Activated naive CD4-positive, alpha-beta T cell (primary cell): ENCODE measurements at places on chromosomes 6 and 20.
A peak's percentile ranks its signal among the peaks of the same experiment; 100 is the strongest.

DNA sequence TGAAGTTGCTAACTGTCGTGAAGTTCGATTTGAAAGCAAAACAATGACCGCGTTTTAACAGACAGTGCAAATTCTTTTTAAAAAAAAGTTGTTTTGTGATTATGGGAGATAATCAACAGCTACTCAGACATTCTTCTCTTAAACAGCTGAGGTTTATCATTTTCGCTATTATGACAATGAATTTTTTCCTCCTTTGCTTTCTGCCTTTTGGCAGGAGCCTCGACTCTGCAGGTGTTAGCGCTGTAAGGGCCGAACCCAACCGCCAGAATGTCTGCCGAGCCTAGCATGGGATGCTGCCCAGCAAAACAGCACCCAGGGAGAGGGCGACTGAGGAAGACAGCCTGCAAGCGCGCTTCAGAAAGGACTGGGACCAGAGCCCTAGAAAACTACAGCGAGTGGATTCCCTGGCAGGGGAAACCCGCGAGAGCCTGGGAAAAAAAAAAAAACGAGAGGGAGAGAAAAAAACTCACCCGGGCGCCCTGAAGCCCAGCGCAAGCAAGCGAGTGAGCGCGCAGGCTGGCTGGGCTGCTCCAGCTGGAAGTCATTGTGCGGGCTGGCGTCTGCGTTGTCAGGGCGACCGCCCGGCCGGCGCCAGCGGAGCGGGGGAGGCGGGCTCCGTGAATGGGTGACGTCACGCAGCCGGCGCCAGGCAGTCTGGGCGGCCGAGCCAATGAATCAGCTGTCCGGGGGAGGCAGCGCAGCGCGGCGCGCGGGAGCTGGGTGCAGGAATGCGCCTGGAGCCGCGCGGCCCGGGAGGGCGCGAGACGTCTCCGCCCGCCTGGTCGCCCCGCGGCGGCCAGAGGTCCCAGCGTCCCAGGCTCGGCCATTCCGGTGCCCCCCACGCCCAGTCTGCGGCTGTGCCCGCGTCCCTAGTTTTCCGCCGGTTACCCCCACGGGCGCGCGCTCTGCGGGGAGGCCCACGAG, 32.7 kb upstream of the ID4 start:
- DNase-seq, result no peak

DNA sequence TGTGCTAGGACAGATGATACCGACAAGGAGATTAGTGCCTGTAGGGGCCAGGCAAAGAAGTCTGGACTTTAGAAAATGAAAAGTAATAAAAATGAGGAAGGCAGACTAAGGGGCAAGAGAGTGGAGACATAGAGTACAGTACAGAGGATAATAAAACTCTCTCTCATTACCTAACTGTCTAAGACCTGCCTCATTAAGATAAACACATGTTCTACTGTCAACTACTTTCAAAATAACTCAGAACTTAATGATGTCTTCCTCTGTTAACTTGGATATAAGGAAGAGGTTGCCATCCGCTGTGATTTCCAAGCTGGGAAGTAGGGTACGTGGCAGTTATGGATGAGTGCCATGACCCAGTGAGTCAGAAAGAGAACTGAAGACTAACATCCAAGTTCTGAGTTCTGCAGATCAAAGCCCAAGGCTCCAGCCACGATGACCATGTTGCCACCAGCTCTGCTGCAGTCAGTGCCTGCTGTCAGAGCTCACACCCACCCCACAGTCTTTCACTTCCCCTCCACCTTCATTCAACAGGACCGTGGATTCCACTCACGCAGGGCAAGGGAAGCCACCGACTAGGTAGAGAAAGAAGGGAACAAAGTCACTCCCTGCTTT, 81.8 kb downstream of the KIF16B start:
- no peak for DNase-seq

GRCh38 chr6:159308198-159308597, 139.0 kb downstream of the FNDC1 start:
- DNase-seq, result no peak

DNA sequence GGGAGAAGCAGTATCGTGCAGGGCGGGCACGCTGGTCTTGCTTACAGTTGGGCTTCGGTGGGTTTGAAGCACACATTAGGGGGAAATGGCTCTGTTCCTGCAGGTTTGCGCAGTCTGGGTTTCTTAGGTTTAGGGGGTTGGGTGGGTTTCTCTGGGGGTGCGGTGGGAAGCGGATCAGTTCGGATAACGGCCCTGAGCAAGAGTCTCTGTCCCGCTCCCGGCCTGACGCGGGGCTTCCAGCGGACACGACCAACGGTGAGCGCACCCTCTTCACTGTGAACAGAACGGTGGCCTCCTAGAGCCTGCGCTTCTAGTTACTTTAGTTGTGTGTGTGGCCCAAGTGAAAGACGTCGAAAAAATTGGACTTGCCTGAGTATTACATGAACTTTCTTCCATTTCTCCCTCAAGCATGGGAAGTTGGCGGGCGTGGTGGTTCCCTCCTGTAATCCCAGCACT, 635 bp upstream of the ELOVL2 start:
- no peak for DNase-seq

DNA sequence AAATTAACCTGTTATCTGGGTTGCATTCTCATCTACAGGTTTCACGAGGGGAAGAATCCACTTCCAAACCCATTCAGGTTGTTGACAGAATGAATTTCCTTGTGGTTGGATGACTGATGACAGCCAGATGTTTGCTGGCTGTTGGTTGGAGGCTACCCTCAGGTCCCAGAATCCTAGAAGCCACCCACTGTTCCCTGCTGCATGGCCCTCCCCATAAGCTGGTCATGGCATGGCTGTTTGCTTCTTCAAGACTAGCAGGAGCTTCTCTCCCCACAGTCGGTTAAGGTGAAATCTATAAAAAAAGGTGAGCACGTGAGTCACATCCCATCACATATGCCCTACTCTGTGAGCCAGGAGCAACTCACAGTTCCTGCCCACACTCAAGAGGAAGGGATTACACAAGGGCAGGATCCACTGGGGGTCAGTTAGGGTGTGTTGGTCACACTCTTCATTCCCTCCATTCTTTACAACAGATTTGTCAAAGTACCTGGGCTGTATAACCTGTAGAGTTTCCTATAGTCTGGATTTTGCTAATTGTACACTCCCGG, 19.5 kb upstream of the RPS10 start:
- DNase-seq, result no peak

DNA sequence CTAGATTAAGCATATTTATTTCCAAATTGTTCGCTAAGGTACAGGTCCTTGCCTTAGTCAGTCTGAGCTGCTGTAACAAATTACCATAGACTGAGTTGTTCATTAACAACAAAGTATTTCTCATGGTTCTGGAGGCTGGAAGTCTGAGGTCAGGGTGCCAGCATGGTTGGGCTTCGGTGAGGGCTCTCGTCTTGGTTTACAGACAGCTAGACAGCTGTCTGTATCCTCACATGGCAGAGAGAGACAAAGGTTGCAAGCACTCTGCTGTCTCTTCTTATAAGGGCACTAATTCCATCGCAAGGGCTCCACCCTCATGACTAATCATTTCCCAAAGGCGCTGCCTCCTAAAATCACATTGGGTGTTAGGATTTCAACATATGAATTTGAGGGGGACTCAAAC, 115.3 kb upstream of the GMDS start:
- no peak for DNase-seq

GRCh38 chr6:30063315-30063714, 2.2 kb downstream of the POLR1H start:
- DNase-seq, result no peak

GRCh38 chr6:166415306-166415705, 32.6 kb upstream of the MPC1 start:
- DNase-seq, result no peak

DNA sequence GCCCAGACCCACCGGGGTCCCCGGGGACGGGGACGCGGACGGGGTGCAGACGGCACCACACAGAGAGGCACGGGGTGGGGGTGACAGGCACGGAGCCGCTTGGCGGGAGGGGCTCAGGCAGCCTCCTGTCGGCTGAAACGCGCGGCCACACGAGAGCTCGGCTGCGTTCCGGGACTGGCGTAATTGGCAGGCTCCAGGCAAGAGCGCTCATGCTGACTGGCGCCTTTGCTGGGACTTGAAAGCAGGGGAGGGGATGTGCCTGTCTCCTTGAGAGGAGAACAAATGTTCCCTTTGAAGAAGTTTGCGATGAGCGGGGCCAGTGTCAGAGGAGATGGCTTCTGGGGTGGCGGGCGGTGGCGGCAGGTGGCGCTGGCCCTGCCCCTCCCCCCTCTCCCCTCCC, 25.8 kb downstream of the BHLHE23 start:
- peak; percentile 46 for DNase-seq

GRCh38 chr6:146305092-146305491, 238.5 kb upstream of the RAB32 start:
- no peak for DNase-seq

DNA sequence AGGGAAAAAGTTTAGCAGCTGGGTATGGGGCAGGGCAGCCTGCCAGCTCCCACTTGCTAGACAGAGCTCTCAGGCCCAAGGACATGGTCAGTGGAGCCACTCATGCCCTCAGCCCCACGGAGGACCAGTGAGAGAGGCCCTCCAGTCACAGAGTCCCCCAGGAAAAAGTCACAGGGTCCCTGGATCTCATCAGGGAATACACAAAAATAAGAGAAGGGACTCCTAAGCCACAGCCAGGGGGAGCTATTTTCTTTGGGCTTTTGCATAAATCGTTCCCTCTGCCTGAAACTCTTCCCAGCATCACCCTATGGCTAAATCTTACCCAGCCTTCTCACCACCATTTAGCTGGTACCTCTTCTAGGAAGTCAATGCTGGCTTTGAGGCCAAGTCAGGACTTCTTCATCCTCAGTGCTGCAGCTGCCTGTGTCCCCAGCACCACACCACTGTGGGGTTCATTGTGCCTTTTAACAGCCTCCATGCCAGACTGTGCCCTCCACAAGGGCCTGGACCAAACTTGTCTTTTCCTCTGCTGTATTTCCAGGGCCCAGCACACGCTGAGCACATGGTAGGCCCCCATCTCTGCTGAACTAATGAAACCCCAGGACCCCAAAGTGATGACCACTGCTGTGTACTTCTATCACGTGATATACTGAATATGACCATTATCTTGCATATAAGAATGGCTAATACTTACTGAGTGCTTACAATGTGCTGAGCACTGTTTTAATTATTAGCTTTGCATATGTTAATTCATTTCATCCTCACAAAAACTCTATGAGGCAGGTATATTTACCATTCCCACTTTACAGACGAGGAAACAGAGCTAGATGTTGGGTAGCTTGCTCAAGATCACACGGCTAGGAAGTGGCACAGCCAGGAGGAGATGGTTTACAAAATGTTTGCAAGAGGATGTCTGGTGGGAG, 2.0 kb downstream of the ZNF335 start:
- DNase-seq, result no peak

DNA sequence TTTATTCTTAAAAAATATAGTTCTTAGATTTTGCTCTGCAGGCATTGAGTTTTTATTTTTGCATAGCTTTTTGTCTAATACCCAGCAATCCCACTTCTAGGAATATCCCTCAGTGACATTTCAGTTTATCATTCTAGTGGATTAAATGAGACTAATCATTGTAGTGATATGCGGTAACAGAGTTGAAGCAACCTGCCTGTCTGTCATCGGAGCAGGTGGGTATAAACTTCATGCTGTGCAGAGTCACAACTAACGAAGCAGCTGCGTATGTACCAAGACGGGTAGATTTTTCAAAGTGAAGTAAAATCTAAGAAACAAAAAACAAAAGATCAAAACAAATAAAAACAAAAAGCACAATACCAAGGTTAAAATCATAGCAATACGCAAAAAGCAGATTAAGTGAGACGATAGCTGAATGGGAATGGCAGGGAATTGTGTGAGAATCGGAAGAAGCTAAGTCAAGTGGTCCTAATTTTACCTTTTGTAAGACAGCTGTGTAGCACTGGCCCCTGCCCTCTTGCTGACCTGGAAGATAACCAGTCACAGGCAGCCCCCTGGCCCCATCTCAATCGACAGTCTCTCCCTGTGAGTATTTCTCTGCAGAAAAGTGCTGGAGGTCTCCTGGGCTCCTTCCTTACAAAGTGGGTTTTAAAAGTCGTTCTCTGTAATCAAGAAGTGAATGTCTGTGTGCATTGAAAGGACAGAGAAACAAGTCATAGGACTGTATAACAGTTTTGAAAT, 169.2 kb downstream of the OR2B2 start:
- no peak for DNase-seq

- DNase-seq, result no peak
These were observed 56.1 kb upstream of the CCN6 start for GRCh38 chr6:111997853-111998208.

DNA sequence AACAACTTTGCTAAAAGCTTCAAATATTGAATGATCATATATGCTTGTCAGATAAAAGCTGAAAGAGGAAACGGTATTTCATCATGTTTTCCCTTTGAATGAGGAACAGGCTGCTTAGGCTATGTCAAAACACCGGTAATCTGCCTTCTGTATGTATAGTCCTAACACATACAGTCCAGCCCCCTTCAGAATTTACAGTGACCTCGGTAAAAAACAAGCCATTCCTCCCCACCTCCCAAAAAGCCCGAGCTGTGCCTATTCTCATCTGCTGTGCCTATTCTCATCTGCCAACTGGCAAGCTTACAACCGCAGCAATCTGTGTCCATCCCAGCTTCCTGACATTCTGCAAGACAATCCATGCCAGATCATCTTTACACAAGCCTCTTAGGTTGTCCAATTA, 26.8 kb upstream of the UBE2J1 start:
- DNase-seq, result no peak

GRCh38 chr6:157302736-157303135, 20.6 kb downstream of the TMEM242 start:
- no peak for DNase-seq

DNA sequence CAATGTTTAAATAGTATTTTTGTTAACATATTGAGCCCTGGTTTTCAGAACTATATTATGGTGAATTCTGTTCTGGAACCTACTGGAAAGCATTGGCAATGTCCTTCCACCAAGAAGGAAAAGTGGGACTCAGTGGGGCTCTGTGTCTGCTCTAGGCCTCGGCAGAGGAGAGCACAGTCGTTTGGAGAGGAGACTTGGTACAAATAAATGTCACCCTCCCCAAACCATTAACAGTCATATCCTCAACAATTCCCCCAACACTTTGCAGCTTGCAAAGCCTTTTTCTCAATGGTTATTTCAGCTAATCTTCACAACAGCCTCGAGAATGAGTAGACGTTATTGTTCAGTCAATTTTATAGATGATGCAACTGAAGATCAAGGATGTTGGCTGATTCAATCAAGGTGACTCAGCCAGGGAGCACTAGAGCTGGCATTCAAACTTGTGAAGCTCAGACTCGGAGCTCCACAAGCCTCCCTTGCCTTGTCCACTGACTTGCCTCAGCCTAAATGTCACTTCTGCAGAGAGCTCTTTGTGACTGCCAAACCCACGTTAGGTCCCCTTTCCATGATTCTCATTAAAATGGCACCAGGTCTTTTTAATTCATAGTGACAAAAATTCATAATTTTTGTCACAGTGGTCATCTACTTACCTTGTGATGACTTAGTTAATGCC, 60.6 kb downstream of the TOX2 start:
- no peak for DNase-seq

DNA sequence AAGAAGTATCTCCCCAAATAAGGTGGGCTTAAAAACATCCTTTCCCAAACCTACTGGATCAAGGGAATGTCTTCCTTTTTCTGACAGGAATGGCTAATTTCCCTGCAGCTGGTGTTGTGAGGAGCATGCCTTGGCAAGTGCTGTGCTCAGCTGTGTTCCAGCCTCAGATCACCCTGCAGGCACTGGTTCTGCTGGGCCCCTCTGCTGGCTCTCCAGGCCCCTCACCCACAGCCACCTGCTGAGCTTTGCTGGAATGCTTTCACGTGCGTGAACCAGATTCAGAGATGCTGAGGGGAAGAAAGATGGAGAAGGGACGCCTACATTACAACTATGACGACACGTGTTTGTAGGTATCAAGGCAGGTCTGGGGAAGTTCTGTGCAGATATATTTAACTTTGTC, 71.3 kb upstream of the FOXC1 start:
- no peak for DNase-seq

- DNase-seq, result no peak
These were observed 287.0 kb downstream of the CDC5L start for GRCh38 chr6:44674226-44675155.
